Activated naive CD4-positive, alpha-beta T cell (primary cell): ENCODE measurements at places on chromosomes 7 and 10.

- no peak for DNase-seq
Measured at GRCh38 chr7:36448781-36449379, 59.2 kb downstream of the ANLN start.

- DNase-seq = no peak
Measured at GRCh38 chr10:112213098-112213823, 29.7 kb upstream of the GPAM start.

DNA sequence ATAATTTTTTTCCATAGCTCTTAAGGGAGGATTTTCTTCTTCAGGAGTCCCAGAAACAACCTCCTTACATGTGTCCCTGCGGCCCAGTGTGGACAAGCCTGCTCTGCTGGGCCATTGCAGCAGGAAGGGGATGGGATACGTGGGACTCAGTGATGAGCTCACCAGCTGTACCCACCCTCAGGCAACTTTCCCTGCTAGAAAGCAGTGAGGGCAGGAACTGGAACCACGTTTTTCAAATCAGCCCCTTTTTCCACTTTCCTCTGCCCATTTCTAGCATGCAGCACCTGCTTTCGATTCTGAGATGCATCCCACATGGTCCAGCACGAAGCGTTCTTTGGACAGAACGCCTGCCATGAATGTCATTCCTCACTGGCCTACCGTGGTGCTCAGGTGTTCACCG lies 232.7 kb downstream of the KLF6 start:
- no peak for DNase-seq

GRCh38 chr7:95602421-95602820 lies 6.1 kb upstream of the PDK4 start:
- DNase-seq = no peak

GRCh38 chr10:119020627-119020946 lies 8.9 kb upstream of the NANOS1 start:
- no peak for DNase-seq

DNA sequence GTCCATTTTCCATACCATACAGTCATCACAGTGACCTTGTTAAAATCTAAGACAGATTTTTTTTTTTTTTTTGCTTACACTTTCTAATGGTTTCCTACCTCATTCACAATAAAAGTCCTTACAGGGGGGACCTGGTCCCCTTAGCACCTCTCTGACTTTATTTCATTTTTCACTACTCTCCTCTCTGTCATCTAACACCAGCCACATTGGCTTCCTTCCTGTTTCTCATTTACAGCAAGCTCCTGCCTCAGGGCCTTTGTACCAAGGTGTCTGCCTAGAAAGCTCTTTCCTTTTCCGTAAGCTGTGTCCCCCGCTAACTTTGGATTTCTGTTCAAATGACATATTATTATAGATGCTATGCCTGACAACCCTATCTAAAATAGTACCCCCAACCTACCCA lies 27.7 kb downstream of the CC2D2B start:
- no peak for DNase-seq

- no peak for DNase-seq
Measured at GRCh38 chr10:43225787-43226153, 41.1 kb downstream of the RASGEF1A start.

- no peak for DNase-seq
Measured at GRCh38 chr10:29081951-29082685, 206.8 kb upstream of the LYZL1 start.

DNA sequence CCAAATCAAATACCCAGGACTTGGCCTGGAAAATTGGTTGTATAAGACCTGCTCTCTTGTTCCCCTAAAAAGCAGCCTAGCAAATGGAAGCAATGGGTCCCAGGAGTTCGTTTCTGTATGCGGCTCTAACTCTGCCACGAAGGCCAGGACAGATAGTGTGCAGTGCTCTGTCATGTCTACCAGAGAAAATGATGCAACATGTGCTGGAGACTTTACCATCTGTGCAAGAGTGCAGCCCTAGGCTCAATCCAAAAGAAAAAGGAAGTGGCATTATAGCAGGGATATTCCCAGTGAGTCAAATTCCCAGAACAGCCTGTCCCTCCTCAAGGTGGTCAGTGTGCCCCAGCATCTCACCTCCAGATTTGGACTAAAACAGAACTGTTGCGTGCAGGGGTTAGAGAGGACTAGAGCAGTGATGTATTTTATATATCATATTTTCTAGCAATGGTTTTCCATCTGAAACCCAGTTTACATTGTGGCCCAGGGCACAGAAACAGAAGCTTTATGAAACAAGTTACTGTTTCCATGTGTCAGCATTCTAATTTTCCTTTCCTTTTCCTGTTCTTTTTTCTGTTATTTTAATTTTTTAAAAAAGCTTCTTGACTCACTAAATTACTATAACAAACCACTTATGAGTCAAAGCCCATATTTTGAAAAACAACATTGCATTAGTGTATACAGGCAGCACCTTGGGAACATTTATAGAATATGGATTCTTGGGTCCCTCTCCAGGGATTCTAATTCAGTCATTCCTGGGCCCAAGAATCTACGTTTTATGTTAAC lies 311.2 kb downstream of the RNLS start:
- DNase-seq = no peak

GRCh38 chr10:5813091-5813340 lies 218 bp downstream of the GDI2 start:
- no peak for DNase-seq

- DNase-seq = no peak
Measured at GRCh38 chr7:11895337-11895736, 63.3 kb upstream of the THSD7A start.

DNA sequence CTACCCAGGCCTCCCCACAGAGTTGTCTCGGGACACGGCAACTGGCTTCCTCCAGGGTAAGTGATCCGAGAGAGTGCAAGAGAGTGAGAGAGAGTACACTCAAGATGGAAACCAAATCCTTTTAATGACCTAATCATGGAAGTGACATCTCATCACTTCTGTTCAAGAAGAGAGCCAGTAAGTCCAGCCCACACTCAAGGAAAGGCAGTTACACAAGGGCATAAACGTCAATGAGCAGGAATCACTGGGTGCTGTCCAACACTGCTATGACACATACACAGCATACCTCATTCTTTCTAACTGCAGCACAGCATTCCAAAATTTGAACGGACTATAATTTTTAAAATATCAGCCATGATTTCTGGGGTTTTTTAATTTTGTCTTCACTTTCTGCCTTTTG lies 29.3 kb upstream of the OSBPL3 start:
- DNase-seq = no peak

GRCh38 chr7:55261386-55261770 lies 103.8 kb upstream of the LANCL2 start:
- DNase-seq = no peak
